ENCODE measurements at places on chromosomes 11 and 22.

- DNase-seq = no peak
Measured at GRCh38 chr11:129308241-129308865, 67.3 kb upstream of the BARX2 start.

DNA sequence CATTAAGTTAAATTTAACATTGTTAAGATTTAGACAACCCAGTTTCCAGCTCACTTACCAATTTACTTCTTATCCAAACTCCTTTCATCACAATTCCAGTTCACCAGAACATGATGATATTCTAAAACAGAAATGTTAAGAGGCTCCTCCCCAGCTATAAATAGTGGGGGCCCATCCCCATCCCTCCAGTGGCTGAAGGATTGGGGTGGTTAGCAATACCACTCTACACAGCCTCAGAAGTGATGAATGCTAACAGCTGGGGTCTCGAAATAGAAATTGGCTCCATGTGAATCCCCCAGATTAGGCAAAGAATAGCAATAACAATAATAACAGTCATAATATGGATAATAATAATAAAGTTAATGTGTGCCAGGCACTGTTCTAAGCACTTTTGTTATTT, 97.9 kb upstream of the NCAM1 start:
- no peak for DNase-seq

- DNase-seq = no peak
Measured at GRCh38 chr11:86914865-86915519, 40.2 kb downstream of the FZD4 start.

GRCh38 chr11:118175031-118175992, 1.1 kb downstream of the SCN2B start:
- DNase-seq = no peak

GRCh38 chr11:8336356-8337129, 72.9 kb upstream of the LMO1 start:
- no peak for DNase-seq

GRCh38 chr11:116740741-116741140, 32.0 kb downstream of the BUD13 start:
- no peak for DNase-seq

DNA sequence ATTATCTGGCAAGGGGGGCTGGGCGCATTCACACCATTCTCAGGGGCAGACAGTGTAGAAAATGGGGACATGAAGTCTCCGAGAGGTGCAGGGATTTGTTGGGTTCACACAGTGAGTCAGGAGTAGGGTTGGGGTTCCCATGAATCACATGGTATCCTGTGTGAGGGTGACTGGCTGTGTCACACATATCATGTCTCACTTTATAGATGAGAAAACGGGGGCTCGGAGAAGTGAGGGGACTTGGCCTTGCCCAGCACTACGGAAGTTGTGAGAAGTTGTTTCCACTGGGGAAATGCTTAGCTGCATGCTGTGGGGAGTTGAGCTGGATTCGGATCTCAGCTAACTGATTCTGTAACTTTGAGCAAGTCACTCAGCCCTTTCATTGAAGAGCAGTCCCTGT, 4.2 kb downstream of the GAL3ST3 start:
- DNase-seq = no peak

- peak; percentile 54 for DNase-seq
Measured at GRCh38 chr11:88301488-88302140, 35.9 kb downstream of the CTSC start.

DNA sequence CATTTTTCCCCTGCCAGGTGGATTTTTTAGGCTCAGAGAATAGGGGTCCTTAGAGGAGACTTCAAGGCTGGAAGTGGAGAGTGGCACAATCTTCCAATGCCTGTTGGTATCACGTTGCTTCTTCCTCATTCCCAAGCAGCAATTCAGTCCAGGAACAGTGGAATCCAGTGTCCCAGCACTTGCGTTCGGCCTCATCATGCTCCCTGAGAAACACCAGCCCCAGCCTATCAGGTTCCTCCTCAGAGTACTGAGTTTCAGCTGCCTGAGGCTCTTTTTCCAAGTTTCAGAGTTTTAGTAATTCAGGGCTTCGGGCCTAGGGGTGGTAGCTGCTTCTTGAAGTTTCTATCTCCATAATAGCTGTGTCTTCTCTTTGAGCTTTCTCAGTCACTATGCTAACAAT, 31.9 kb upstream of the NRGN start:
- no peak for DNase-seq

DNA sequence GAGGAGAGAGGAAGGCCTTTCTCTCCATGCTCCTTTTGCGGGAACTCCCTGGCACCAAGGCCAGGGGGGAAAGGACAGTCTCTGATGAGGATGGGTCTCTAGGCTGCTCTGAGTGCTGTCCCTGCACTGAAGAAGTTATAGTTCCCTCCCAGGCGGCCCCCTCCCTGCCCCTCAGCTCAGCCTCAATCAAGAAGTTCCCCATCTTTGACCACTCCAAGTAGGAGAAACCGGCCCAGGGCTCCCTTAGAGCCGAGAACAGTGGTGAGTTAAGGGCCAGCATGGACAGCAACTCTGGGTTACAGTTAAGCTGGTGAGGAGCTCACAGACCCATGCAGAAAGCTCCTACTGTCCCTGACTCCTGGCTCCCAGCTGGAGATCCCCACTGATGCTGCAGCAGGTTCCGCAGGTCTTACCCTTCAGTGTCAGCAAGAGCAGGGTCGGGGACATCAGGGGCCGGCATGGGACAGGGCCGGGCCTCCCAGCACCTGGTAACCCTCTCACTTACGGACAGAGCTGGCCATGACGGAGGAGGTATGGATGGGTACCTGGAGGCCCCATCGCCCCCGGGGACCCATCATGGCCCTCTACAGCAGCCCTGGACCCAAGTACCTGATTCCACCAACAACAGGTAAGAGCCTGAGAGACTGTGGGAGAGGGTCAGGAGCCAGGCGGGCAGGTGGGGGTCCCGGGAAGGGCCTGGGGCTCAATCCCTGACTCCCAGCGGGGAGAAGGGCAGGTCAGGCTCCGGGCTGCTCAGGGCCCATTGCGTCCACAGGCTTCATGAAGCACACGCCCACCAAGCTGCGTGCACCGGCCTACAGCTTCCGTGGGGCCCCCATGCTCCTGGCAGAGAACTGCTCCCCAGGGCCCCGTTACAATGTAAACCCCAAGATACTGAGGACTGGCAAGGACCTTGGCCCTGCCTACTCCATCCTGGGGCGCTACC, 4.2 kb downstream of the SCGB1C1 start:
- no peak for DNase-seq

DNA sequence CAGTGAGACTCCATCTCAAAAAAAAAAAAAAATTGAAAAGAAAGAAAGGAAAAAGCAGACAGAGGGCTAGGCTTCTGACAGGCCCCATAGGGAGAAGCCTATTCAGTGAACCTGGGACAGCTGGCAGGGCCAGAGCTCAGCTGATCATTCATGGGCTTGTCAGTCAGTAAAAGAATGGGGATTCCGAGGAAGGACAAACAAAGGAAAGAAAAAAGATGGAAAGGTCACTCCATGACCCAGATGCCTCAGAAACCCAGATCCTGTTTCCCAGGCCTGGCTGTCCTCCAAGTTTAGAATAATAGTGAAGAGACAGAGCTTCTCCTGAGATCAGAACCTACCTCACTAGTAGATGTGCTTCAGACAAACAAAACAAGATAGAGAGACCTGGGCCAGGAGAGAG, 34.3 kb upstream of the ASPHD2 start:
- DNase-seq = no peak

- DNase-seq = peak; percentile 56
Measured at GRCh38 chr22:44567846-44568493, 69.9 kb upstream of the RTL6 start.

DNA sequence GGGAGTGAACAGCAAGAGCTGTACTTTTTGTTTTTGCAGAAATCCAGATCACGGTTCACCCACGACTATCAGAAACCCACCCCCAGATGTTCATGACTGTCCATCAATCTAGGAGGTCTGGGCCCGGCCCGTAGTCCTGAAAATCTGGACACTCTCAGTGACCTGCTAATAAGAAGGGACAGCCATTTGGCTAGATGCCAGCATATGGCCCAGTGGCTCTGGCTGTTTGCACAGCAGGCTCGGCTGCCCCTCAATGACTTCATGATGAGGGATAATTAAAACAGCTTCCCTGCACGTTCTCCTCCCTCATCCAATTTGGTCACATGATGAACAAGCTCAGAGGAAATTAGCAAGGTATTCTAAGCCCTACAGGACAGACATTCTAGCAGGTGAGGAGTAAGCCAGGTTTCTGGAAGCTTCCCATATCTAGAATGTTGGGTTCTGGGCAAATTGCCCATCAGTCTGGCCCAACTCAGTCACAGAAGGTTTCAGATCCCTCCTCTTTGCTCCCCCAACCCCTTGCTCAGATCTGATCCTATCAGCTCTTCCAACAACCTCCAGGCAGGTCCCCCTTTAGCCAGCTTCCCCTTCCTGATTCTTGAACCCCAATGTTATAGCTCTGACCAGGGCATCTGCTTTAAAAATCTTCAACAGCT, 397.3 kb downstream of the SHANK2 start:
- no peak for DNase-seq

DNA sequence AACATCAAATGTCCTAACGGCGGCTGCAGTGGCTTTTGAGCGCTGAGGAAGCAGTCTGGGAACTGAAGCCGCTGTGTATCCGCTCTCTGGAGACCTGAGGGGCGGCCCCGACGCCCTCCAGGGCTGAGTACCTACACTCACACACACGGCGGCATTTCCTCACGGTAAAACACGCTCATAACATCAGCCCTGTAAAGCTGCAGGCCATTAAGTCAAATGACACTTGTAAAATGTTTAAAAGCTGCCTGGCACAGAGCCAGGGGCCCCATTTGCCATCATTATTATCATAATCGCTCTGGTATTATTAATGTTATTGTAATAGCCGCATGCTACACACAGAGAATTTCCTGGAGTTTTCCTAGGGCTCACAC, 5.1 kb downstream of the CARS1 start:
- DNase-seq = no peak

DNA sequence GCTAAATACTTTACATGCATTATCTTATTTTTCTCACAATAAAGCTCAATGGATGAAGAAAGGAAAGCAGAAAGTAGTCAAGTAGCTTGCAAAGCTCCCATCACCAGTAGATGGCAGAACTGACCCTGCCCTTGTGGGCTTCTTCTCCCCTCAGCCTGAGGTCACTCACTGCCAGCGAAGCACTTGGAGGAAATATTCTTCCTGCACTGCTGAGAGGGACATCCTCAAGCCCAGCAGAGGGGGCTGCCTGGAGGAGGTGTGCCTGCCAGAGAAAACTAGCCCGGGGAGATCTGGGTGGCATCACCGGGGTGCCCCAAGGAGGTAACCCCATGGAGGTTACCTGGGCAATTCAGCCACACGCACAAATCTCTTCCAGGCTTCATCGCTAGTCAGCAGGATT, 6.6 kb downstream of the APOL4 start:
- DNase-seq = peak; percentile 47

All from CD4-positive, alpha-beta T cell treated with Interleukin-1 beta for 1 hour (primary cell).